ENCODE measurements at places on chromosomes 5 and 9. TPM values are rescaled to one million over a fixed set of nuclear protein-coding genes. Genes with fewer than 3 reads are reported as not detected.

DNA sequence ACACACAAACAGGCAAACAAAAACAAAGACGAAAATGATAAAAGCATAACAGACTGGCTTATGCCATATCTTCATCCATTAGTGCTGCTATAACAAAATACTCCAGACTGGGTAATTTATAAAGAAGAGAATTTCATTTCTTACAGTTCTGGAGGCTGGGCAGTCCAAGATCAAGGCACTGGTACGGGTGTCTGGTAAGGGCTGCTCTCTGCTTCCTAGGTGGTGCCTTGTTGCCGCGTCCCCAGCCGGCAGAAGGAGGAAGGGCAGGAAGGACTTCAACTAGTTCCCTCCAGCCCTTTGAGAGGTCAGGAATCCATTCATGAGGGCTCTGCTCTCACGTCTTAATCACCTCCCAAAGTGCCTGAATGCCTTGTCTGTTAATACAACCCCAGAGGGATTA, 122.6 kb downstream of the BOD1 start:
- DNase-seq, result no peak

- peak; percentile 5 for DNase-seq
Observed at GRCh38 chr5:121086671-121087070, 622.6 kb downstream of the PRR16 start.

DNA sequence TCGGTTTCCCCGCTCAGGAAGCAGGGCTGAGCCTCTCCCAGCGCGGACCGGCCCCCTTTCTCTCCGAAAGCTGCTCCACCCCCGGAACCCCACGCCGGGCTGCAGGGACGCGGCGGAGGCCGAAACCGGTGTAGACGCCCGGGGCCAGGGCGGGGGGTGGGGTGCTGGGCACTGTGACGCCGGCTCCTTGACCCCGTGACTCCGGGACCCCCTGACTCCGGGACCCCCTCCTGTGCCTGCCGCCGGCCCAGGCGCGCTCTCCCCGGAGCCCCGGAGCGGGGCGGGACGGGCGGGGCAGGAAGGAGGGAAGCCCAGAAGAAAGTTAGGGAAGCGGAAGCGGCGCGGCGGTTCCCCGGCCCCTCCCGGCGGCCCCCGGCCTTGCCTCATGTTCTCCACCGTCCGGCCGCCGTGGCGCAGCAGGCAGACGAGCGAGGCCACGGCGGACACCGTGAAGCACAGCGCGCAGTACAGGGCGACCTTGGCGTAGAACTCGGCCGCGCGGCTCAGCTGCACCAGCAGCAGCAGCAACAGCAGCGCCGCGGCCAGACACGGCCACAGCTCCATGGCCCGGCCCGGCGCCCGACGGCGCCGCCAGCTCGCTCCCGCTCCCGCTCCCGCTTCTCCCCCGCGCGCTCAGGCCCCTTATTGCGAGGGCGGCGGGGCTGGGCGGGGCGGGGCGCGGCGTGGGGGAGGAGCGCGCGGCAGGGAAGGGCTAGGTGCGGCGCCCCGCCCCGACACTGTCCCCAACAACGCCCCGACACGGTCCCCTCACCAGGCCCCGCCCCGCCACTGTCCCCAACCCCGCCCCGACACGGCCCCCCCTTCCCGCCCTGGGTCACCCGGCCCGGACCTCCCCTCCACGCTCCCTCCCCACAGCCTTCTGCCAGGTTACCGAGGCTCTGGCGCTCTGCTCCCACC, at the start of gene AGPAT2:
Gene AGPAT2 (minus strand): TSS at position 664 of the 918 bp plus-strand sequence. CDS start 100 bp downstream, at position 564.
- DNase-seq, result no peak

DNA sequence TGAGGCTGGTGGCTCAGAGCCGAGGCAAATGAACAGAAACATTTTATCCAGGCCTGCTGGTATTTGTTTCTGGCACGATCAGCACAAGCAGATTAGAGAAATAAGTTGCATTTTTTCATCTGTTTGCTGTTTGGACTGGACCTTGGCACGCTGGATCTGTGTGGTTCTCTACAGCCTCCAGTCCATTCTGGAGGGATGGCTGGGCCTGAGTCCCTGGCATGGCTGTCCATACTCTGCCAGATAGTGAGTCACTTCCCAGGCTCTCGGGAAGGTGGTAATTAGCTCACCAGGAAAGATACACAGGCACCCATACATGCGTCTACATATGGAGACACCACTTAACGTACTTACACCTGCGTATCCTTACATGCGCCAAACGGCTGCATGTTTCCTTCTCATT, 78.6 kb downstream of the SPRY4 start:
- DNase-seq, result no peak

GRCh38 chr5:116896001-116896400, 321.4 kb upstream of the SEMA6A start:
- no peak for DNase-seq

GRCh38 chr5:147290261-147290660, 55.4 kb downstream of the STK32A start:
- no peak for DNase-seq

GRCh38 chr5:149816661-149817060, 86.6 kb downstream of the PPARGC1B start:
- DNase-seq, result no peak

DNA sequence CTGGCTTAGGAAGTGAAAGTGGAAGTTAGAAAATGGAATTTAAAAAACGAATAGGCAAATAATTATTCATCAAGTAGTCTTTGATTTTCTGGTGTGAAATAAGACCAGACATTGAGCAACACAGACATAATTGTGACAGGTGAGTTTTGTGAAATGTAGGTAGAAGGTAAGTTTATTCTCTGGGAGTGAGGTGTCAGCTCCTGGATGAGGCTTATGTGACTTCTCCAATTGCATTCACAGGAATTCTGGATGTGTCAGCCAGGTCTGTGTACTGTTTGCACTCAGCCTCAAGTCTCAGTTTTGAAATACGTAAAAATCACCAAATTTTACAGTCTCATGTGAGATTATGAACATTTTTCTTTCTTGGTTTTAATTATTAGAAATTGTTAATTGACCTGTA, 537.6 kb downstream of the CETN3 start:
- DNase-seq, result no peak

DNA sequence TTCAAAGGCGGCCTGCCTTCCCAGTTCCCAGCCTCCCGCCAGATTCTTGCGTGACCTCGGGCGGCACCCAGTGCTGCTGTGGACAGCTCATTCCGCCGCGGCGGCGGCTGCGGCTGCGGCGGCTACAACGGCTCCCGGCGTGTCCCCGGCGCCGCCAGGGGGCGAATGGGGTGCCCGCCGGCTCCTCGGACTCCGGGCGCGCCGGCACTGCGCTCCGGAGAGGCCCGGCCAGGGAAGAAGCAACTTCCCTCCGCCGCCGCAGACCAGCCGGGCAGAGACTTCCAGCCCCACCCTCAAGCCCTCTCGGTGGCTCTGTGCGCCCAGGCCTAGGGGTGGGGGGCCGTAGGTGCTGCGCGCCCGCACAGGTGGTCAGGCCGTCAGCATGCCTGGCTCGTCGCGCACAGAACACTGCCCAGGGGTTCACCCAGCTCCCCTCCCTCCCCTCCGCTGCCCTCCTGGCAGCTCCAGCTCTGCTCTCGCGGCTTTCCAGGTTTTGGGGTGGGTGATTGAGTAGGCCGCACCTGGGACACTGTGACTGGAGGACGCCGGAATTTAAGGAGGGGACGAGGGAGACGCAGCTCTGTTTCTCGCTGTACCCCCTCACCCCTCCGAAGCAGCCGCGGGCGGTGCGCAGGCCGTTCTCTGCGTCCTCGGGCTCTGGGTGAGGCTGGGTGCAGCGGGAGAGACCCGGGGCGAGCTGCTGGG, 20.2 kb downstream of the IGIP start:
- DNase-seq, result no peak

DNA sequence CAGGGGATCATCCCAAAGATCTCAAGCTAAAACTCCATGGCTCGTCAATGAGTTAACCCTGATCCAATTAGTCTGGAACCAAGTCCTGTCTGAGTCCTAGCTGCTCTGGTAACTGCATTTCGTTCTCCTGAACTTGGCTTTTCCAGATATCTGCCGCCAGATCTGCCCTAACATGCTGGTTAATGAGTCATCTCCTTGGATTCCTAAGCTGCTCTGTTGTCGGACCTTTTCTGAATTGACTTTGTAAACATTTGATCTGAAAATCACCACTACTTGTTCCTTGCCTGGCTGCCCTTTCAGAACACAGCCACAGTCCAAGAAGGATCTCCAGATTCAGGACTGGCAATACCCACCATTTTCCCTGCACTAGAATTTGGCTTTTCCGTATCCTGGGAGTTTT, 473.0 kb downstream of the ZSWIM6 start:
- no peak for DNase-seq

DNA sequence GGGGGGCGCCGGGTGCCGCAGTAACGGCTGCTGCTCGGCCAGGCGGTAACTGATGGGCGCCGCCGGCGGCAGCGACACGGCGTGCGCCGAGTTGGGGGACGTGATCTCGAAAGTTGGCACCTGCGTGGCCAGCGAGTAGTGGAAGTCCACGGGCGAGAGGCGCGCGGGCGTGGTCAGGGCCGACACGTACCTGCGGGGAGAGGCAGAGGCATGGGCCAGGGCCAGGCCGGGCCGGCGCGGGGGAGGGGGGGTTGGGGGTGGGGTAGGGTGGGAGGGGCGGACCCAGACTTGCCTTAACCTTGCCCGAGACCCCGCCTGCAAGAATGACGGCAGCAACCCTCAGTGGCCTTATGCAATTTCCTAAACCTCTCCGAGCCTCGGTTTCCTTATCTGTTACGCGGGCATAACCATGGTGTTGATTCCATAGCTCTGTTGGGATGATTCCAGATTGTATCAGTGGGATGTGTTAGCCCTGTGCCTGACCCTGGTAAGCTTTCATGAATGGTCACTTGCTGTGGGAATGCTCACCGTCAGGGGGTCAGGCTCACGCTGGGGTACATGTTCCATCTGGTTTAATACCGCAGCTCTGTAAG, 53.0 kb downstream of the PSD2 start:
- no peak for DNase-seq

DNA sequence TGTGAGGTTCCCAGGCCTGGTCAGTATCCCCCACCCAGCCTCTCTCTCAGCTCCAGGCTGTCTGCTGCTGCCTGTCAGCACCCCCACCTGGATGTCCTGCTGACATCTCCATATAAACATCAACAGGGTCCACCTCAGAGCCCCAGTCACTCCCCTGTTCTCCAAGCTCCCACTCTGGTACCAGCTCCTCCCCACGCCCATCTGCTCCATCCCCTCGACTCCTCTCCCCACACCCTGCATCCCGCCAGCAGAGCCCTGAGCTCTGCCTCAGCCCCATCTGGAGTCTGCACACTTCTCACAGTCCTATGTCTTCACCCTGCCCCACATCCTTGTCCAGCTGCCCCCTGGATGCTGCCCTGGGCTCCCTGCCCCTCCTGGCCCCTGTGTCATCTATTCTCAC, 67.7 kb upstream of the LRRTM2 start:
- no peak for DNase-seq

- DNase-seq, result no peak
Observed at GRCh38 chr5:85441156-85441555, 1056.5 kb upstream of the EDIL3 start.

DNA sequence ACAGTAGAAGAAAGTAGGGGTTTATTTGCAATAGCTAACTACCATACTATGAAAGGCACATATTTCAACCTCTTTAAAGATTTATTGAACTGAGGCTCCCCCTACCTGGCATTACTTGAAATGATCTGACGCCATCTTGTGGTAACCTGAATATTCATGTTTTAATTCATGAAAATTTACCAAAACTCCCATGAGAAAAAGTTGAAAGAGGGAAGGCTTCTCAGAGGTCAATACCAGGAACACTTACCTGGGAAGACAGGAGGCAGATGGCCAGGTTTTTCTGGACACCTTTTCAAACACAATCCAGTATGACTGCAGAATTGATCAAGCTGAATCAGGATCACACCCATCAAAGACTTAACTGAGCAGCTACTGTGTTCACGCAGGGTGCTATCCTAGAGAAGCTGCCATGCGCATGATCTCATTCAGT, 9.4 kb downstream of the PRELID2 start:
- no peak for DNase-seq

The TBC1D13 gene
- polyA plus RNA-seq, result 37.4 TPM

The ZNF618 gene
- polyA plus RNA-seq, result 13.2 TPM

All from forelimb muscle (tissue), 1 donor.